ENCODE measurements at places on chromosomes 1 and 21.

- DNase-seq = no peak
Observed at GRCh38 chr1:35406103-35406502, 137.6 kb downstream of the ZMYM4 start.

DNA sequence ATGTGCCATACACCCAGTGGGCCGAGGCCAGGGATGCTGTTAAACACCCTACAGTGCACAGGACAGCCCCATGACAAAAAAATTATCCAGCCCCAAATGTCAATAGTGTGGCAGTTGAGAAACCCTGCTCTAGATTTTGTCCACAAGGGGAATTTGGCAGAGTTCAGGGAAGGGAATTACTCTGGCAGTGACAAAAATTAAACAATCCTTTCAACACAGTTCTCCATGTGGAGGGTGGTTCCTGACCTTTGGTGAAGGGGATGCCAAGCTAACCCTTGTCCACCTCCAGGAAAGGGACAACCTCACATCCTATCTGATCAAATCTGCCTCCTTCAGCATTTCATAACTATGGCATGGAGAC lies 28.4 kb upstream of the CD84 start:
- no peak for DNase-seq

DNA sequence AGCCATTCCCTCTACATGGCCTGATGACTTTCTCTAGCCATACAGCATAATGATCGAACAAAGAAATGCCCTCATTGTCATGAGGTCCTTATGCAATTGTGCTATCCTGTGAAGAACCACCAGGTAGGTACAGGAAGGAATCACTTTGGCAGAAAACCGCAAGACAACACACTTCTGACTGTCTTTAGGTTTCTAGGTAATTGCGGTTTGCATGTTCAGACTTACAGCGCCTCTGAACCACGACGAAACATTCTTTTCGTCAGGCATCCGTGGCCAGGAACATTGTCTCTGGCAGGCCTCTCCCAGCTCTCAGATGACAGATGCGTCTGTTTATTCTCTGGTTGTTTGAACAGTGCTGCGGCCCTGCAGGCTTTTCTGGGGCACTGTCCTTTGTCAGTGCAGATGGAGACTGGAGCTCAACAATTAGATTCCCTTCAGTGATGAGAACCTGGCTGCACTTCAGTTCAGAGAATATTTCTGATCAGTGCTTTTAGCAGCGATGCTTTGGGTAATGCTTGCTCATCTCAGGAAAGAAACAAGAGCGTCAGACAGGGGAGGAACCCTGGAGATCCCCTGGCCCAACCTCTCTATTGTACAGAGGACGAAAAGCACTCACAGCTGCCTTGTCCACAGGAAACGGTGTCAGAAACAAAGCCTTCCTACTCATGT lies 63.4 kb downstream of the B3GALT5 start:
- no peak for DNase-seq

GRCh38 chr1:208350815-208351214 lies 106.6 kb upstream of the PLXNA2 start:
- DNase-seq = no peak

DNA sequence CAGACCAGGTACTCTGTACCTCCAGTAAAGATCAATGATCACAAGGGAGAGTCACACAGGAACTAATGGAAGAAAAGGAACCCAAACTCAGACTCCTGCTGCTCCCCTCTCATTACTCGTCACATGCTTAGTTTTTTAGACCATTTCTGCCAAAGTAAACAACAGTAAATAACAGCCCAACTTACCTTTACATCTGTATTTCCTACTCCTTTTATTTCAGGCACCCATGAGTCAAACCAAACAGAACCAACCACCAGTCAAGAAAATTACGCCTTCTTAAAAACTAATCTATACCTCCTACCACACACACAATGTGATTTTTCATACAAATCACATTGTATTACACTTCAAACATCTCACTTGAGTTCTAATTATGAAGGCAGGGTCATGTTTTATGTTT lies 61.4 kb upstream of the HTR1D start:
- no peak for DNase-seq

GRCh38 chr1:13487143-13487868 lies 26.5 kb downstream of the LRRC38 start:
- no peak for DNase-seq

All from GM18507 (cell line).